ENCODE measurements at places on chromosomes 2 and 18. TPM values are rescaled to one million over a fixed set of nuclear protein-coding genes. Genes with fewer than 3 reads are reported as not detected.

DNA sequence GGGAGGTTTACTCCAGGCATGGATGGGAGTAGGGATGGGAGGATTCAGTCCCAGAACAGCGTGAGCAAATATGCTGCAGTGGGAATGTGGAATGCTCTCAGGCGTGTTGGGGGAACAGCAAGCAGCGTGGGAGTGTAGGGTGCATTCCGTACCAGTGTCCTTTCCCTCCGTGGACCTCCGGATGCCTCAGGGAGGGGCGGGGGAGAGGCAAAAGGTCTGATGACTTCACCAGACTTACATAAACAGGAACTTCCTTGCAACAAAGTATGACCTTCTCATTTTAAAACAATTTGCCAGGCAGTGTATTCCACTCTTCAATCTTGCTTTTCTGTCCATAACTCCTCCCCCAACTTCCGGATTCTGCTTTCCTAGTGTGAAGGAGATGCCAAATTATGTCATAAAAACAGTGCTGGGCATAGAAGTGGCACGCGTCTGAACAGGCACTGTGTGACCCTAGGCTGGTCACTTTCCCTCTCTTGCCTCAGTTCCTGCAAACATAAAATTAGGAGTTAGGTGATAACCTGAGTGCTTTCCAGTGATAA, 36.9 kb downstream of the RPL37A start:
- peak overlapping the region; percentile 85 for H3K27ac ChIP-seq
- H3K36me3 ChIP-seq = no peaks in the 10 kb centered on the region
- DNase-seq = peak; percentile 88
- no peaks in the 10 kb centered on the region for H3K27me3 ChIP-seq
- H3K4me3 ChIP-seq = no peak overlapping the region

DNA sequence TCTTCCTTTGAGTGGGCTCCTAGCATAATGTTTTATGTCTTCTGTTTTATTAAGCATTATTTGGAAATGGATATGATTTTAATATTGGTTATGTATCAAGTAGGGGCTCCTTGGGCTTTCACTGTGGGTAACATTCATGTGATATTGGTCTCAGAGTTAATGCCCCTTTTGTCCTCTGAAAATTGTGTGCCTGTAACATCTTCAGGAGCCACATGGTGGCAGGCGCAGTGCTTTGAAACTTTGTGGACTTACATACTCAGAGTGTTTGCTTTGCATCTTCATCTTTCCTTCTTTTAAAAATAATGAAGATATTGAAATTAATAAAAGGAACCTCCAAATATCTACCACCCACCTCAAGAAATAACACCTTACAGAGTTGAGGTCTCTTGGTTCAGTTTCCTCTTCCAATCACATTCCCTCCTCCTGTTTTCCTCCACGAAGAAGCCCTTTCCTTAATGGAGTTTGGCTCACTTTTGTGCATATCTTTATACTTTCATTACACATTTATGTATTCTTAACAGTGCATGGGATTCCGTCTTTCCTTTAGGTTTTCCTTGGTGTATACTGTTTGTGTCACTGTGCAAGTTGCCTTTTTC, 73.5 kb downstream of the LIMS1 start:
- no peaks in the 10 kb centered on the region for H3K27me3 ChIP-seq
- H3K36me3 ChIP-seq = no peaks in the 10 kb centered on the region
- H3K4me1 ChIP-seq = peaks cover 4% of the 10 kb centered on the region
- no peak overlapping the region for H3K4me3 ChIP-seq
- DNase-seq = peak; percentile 71
- no peak overlapping the region for H3K27ac ChIP-seq

DNA sequence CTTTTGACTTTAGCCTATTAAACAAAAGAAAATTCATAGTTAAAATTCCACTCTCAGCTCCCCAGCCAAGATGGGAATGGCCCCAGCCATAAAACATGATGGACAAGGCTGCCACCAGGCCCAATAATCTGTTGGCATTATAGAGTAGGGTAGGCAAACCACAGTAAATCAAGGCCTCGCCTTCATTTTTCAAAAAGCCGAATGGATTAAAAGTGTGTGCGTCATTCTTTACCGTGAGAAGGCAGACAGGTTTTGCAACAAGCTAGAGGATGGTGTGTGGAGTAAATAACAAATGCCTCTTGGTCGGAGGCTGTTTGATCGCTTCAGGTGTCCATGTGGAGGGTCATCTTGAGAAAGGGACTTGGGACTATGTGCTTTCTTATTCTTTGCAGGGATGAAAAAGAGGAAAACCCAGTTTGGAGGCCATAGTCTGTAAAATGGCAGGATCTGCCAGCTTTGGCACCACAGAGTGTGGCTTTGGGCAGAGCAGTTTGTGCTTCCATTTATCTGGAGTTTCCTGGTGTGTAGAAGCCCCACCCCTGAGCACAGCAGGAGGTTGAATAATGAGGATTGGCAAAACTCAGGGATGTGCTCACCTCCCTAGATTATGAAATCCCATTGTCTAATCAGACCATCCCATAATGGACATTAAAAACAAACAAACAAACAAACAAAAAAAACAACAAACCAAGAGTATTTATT, 57.1 kb upstream of the ITGB6 start:
- H3K36me3 ChIP-seq = no peaks in the 10 kb centered on the region
- no peak for DNase-seq
- no peaks in the 10 kb centered on the region for H3K27me3 ChIP-seq
- no peak overlapping the region for H3K4me3 ChIP-seq

GRCh38 chr18:7170292-7170691, 52.7 kb upstream of the LAMA1 start:
- H3K36me3 ChIP-seq = no peaks in the 10 kb centered on the region
- no peak overlapping the region for H3K4me3 ChIP-seq
- DNase-seq = no peak
- peaks cover 4% of the 10 kb centered on the region for H3K4me1 ChIP-seq

The XDH gene
- total RNA-seq = 0.43 TPM

- H3K27ac ChIP-seq = no peak overlapping the region
- no peak for DNase-seq
- H3K36me3 ChIP-seq = no peaks in the 10 kb centered on the region
- H3K27me3 ChIP-seq = no peaks in the 10 kb centered on the region
- no peak overlapping the region for H3K4me3 ChIP-seq
Observed at GRCh38 chr18:48643262-48643661, 104.4 kb downstream of the CTIF start.

GRCh38 chr2:241854342-241855244, 4.1 kb downstream of the PDCD1 start:
- H3K36me3 ChIP-seq = no peaks in the 10 kb centered on the region
- no peak overlapping the region for H3K27ac ChIP-seq
- DNase-seq = no peak
- no peaks in the 10 kb centered on the region for H3K27me3 ChIP-seq
- peaks cover 11% of the 10 kb centered on the region for H3K4me1 ChIP-seq

DNA sequence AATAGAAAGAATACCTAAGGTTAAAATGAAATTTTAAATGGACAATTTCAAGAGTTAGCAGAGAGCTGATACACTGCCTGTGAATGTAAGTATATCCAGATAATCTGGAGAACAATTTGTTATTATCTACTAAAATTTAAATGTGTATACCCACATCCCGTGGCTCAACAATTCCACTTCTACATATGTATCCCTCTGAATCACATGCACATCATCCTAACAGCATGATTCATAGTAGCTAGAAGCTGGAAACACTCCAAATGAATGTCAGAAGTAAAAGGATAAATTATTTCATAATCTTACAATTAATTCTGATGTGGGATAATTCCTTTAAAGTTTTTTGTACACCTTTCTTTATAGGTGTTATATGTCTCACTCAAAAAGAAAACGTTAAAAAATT, 87.9 kb downstream of the CNTNAP5 start:
- no peak overlapping the region for H3K27ac ChIP-seq
- H3K4me1 ChIP-seq = no peaks in the 10 kb centered on the region
- no peak for DNase-seq
- no peak overlapping the region for H3K4me3 ChIP-seq

GRCh38 chr2:203659331-203660049, 46.9 kb upstream of the CD28 start:
- H3K36me3 ChIP-seq = no peaks in the 10 kb centered on the region
- no peaks in the 10 kb centered on the region for H3K27me3 ChIP-seq
- H3K4me3 ChIP-seq = no peak overlapping the region
- no peak overlapping the region for H3K27ac ChIP-seq
- no peak for DNase-seq
- no peaks in the 10 kb centered on the region for H3K4me1 ChIP-seq

Data from testis (tissue), 5 donors.